ENCODE measurements at places on chromosomes 1 and 21.

- DNase-seq, result no peak
These were observed 78.2 kb downstream of the SKI start for GRCh38 chr1:2306151-2306978.

DNA sequence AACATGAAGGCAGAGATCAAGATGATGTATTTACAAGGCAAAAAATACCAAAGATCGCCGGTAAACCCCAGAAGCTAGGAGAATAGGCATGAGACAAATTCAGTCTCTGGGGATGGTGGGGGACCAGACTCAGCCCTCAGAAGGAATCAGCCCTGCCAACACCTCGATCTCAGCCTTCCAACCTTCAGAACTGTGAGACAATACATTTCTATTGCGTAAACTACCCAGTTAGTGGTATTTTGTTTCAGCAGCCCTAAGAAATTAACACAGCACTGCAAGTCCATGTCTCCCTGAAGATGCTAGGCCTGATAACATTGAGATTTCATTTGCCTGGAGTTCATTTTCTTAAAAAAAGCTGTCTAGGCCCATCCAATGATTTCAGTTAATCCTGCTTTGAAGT lies 622.5 kb downstream of the PTPRC start:
- DNase-seq, result no peak

GRCh38 chr1:242425232-242425631 lies 99.3 kb downstream of the PLD5 start:
- no peak for DNase-seq

- no peak for DNase-seq
These were observed 142.5 kb downstream of the TRABD2B start for GRCh38 chr1:47854552-47855144.

DNA sequence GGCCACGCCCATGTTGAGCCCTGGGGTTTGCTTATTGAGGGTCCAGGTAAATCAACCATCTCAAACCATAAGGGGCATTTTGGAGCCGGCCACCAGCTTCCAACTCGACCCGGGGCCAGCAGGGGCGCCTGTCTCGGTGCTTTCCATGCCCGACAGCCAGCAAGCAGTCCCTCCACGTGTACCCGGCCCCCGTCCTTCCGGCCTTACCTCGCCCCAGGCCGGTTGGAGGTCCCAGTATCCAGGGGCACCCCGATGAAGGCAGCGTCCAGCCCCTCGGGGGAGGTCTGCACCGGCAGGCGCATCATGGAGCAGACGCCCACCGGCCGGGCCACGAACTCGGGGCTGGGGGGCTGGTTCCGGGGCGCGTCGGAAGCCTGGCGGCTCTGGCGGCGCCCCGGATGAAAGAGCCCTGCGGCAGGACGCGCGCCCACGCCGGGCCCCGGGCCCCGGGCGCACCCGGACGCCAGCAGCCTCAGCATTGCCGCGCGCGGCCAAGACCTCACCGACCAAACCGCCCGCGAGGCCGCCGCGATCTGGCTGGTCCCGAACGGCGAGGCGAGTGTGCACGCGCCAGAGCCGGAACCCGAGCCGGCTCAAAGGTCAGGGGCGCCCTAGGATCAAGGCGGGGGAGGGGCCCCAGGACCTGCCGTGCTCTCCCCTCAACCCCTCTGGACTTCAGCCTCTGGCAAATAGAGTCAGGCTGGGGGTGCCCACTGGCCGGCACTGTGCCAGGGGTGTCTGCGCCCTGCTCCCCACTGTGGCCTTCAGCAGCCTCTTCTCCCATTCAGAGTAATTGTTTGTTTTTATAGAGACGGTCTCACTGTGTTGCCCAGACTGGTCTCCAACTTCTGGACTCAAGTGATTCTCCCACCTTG lies at the start of gene AGMAT:
Gene AGMAT (minus strand): TSS at position 563 of the 875 bp plus-strand sequence. CDS start 84 bp downstream, at position 479.
- peak; percentile 29 for DNase-seq

- DNase-seq, result no peak
These were observed 37.7 kb downstream of the SLC45A1 start for GRCh38 chr1:8355439-8356255.

DNA sequence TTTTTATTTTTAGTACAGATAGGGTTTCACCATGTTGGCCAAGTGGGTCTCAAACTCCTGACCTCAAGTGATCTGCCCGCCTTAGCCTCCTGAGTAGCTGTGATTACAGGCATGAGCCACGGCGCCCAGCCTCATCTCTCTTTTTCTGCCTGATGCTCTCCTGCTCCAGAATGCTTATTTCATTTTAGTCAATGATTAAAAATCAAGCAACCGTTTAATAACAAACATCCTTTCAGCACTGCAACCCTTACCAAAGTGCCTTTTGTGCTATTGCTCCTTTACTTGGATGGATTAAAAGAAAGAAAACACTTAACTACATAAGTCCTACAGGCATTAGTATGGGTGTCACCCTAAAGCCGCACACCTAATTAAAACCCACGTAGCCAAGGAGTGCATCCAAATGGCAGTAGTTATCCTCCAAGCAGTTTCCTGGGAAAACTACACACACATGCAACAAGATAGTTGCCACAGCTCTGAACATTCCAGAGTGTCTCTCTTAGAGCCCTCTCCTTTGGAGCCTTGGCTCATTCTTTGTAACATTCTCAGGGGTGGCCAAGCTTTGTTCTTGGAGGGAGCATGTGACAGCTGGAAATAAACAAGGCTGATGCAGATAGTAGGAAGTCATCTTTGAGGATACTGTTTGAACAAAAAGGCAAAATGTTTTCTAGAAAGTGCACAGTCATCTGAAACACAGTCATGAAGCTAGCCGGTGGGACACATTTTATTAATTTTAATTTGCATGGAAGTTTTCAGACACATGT lies 51.2 kb downstream of the KCNJ15 start:
- DNase-seq, result no peak

GRCh38 chr1:182229921-182230491 lies 161.6 kb downstream of the GLUL start:
- DNase-seq, result no peak

GRCh38 chr1:11640944-11641343 lies 13.3 kb downstream of the FBXO2 start:
- no peak for DNase-seq

DNA sequence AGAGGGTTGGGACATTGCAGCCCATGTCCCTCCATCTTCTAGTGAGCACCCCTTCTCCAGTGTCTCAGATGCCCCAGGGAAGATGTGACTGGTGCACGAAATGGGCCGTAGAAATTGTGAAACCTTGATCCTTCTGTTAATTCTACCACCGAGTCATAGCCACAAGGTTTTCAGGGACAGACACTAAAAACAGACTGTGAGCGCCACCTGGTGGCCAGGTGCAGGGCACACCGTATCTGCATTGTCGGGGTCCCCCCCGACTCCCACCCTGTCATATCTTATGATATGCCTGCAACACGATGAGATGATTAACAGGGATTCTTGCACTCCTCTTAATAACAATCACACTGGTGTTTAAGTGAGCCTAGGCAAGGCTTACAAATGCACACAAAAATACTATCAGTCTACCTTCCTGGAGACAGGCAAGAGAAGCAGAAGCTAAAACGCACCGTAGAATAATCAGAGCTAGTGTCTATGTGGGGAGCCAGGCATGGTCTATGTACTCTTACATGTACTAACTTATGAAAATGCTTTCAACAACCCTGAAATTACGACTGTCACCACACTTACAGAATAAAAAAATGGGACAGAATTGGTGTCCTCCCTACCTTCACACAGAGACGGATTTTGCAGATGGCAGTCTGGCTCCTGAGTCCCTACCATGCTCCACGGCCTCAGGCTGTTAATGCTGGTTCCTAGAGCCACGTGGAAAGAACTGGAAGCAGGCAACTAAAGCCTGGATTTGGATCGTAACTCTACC lies 57.9 kb downstream of the FHAD1 start:
- DNase-seq, result peak; percentile 48

DNA sequence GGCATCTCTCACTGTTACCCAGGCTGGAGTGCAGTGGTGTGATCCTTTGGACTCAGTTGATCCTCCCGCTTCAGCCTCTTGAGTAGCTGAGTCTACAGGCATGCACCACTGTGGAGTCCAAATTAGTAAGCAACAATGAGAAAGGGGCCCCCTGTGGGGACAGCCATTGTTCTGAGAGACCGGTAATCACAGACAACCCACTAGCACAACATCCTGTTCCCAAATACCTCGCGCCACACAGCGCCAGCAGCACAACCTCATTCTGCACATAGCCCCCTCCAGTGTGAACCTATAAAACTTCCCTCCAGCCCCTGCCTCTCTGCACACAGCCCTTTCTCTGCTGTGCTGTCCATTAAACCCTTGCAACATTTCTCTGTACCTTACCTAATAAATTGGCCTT lies 226.4 kb downstream of the DYRK1A start:
- DNase-seq, result no peak

DNA sequence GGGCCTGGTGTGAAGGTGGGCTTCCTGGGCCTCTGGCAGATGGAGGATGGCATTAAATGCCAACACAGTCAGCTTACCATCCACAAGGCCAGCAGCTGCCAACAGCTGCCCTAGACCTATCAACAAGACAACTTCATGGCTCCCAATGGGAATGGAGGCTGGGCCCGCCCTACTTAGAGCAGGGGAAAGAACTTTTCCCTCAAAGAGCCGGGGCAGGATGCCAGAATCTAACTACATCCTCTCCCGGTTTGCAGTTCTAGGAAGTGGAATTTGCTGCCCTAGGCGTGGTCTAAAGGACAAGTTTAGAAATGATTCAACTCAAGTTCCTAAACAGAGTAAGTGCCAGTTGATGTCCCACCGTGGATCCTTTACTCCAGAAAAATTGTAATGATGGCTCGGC lies 13.1 kb downstream of the ICMT start:
- no peak for DNase-seq

DNA sequence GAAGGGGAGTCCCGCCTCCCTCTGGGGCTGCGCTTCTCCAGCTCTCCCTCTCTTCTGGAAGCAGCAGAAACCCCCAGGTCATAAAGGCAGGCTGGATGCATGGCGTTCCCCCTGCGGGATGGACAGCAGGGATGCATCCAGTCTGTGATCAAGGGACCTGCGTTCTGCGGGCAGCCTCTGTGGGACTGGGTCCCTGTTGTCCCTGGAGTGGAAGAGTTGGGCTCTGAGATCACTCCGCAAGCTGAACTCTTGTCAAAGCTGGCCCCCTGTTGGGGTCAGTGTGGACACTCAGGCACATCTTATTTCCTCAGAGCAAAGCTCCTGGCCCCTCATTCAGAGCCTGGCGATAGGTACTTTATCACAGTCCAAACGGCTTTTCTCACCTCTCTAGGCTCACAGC lies 341.2 kb downstream of the PTPRU start:
- no peak for DNase-seq

- DNase-seq, result no peak
These were observed 102.8 kb upstream of the ZNF648 start for GRCh38 chr1:182164273-182164672.

DNA sequence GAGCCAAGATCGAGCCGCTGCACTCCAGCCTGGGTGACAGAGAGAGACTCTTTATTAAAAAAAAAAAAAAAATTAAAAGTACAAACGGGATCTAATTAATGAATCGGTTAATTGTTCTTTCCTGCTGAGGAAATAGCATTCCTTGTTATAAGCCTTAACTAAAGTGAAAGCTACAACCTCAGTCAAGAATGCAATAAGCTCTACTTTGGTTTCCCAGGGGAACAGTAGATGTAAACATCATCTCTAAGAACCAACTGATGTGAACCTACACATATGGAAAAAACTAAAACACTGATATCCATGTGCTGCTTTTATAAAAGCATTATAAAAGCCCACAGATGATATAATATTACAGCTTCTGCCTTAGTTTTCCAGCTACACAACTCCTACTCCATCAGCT lies 41.9 kb downstream of the LPGAT1 start:
- DNase-seq, result no peak

DNA sequence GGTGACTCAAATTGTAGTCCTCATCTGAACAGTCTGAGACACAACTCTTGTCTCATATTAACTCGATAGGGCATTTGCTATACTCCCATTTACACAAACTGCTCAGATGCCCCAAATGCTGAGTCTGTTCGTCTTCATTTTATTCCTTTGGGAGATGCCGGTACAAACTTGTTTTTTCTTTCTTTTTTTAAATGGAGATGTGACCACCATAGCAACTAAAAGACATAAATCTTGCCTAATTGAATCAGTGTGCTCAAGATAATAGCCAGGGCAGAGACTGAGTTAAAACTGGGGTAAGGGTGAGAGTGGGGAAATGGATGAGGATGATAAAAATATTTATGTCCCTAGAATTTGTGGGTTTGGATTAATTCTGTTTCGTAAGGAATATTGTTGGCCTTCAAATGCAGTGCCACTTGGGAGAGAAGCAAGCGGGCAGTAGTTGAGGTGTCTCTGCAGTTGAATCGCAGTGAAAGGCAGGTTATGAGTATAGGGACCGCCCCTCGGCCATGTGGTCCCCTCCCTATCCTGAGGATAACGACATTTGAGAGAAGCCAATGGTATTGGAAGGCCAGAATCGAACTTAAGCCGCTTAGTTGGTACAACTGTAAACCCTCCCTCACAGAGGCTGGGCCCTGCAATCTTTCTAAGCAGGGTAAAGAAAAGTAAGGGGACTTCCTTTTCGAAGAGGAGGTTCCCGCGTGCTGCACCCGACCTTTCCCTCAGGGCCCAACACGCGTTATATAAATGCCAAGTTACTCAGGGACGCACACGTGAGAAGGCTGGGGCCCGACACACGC lies 859 bp upstream of the LRRC8B start:
- no peak for DNase-seq

DNA sequence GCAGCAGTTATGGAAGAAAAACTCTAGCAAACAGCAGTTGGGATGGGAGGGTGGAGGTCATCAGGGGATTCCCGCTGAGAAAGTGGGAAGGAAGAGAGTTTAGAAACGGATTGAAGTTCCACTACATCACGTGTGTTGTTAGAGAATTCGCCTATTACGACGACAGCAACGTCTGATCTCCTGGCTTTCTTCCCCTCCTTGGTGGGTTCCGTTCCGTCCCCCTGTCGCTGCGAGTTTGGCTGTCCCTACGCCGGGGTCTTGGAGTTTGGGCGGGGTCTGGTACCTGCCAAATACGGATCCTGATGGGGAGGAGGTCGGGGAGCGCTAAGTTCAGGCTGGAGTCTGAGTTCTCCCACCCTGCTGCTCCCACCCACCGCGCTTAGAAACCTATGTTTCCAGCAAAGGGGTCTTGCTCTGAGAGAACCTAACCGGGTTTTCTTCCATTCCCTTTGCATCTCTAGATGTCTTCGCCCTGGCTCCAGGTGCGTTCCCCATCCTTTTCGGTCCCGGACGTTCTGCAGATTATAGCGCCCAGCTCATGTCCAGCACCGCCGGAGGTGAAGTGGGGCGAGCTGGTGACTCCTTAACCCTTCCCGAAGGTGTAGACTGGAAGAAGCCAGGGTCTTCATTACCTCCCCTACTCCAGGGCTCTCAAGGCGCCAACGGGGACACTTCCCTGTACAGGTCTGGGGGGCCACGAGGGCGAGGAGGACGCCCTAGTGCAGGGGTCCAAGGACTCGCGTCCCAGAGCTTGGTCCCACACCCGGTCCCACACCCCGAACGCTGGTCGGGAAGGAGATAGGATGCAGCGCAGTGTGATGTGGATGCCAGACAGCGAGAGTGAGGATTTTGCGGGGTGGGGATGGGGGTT lies 641 bp upstream of the KCNK2 start:
- DNase-seq, result no peak

DNA sequence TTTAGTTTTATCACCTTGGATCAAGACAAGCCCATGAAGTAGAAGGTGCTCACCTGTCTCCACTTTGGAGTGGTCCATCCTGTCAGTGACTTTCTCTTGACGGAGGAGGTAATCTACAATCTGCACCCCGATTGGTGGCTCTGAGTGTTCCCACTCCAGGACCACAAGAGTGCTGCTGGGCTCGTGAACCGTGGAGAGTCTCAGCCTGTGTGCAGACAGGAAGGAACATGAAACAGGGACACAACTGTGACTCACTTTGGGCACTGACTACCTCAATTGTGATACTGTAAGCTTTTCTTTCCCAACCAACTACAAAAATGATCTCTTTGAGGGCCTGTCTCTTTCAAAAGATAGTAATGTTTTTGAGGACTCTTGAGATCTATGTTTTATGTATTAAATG lies 280.2 kb downstream of the ASTN1 start:
- no peak for DNase-seq

All from T-helper 2 cell (primary cell).